ENCODE measurements at places on chromosomes 7 and 10.

DNA sequence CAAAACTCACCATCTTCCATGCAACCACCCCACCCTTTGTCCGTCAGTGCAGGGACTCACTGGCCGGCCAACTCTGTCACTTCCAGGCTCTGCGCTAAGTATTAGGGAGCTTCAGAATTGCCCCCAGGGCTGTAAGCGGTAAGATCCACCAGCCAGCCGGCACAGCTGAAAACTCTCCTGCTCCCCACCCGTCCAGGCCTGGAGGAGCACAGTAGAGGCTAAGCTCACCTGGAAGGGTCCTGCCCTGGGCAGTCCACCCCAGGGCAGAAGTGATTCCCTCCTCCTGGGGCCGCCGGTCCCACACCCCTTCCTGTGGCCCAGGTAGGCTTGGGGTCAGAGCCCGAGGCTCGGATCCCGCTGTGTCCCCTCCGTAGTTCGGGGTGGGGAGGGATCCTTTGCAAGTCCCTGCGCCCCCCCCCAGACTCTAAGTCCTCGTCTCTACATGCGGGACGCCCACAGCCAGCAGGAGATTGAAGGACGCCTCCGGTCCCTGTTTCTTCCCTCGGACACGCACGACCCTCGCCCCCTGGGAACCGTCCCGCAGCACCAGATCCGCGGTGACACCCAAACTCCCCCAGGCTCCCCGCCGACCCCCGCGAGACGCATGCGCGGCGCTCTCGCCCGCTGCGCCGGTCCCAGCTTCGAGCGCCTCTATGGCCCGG, 138.9 kb downstream of the ARHGAP22 start:
- no peak for DNase-seq

- DNase-seq = no peak
These were observed 40.9 kb downstream of the FHIP2A start for GRCh38 chr10:114862456-114862855.

GRCh38 chr10:108905821-108906220, 1017.5 kb downstream of the XPNPEP1 start:
- DNase-seq = no peak

- no peak for DNase-seq
These were observed 91.2 kb upstream of the PLPP4 start for GRCh38 chr10:120365872-120366271.
